ENCODE measurements at places on chromosomes 16 and 17.

- DNase-seq: peak; percentile 9
These were observed 43.4 kb downstream of the SLFN5 start for GRCh38 chr17:35286120-35286781.

DNA sequence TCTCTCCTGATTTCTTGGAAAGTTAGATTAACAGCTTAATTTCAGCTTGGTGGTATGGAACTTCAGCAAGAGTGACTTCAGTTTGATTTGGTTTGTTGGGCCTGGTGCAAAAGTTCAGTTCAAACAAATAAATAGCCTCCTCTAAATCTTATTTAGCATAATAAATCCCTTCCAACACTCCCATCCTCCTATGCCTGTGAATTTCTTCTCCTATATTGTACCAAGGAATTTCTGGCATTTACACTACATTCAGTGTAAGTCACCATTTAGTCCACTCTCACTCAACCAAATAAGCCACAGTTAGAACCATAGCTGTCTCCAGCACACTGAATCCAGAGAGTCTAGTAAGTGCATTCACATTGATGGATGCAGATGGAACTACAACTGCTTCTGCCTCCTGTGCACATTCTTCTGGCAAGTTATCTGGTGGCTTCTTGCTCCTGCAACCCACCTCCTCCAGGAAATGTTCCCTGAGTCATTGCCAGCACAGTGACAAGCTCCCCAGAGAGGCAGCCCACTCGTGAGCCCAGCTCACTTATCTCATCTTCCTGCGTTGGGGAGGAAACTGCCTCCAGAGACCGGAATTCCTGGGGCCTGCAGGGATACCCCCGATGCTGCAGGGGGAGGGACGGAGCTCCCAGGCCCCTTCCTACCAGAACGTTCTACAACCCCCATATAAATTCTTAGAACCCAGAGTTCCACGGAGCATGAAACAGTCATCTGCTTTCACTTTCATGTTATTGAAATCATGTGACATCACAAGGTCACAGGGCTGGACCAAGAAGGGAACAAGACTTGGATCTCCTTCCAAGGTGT, 318.3 kb downstream of the PHKB start:
- DNase-seq: no peak

DNA sequence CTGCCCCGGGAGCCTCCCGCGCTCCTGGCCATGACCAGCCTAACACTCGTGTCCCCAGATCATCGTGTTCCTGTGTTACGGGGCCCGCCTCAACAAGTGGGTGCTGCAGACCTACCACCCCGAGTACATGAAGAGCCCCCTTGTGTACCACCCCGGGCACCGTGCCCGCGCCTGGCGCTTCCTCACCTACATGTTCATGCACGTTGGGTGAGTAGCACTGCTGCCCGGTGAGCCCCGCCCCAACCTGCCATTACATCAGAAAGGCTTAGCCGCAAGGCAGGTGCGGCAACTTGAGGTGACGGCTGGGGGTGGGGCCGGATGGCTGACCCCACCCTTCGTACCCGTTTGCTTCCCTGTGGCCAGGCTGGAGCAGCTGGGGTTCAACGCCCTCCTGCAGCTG, 1.4 kb downstream of the RHBDL1 start:
- DNase-seq: peak; percentile 98

- no peak for DNase-seq
These were observed 100.6 kb upstream of the TOX3 start for GRCh38 chr16:52647588-52647987.

GRCh38 chr16:6081320-6081976, 983.9 kb upstream of the EEF2KMT start:
- DNase-seq: peak; percentile 25

DNA sequence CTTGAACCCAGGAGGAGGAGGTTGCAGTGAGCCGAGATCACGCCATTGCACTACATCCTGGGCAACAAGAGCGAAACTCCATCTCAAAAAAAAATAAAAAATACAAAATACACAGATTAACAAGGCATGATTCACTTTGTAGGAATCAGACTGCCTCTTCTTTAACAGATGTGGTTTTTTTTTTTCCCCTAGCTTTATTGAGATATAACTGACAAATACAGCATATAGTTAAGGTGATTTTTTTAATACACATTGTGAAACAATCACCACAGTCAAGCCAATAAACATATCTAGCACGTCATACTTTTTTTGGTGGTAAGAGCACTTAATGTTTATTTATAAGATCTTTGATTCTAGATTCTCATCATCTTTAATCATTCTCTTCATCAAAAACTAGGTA, 87.8 kb downstream of the SPAG9 start:
- DNase-seq: no peak

DNA sequence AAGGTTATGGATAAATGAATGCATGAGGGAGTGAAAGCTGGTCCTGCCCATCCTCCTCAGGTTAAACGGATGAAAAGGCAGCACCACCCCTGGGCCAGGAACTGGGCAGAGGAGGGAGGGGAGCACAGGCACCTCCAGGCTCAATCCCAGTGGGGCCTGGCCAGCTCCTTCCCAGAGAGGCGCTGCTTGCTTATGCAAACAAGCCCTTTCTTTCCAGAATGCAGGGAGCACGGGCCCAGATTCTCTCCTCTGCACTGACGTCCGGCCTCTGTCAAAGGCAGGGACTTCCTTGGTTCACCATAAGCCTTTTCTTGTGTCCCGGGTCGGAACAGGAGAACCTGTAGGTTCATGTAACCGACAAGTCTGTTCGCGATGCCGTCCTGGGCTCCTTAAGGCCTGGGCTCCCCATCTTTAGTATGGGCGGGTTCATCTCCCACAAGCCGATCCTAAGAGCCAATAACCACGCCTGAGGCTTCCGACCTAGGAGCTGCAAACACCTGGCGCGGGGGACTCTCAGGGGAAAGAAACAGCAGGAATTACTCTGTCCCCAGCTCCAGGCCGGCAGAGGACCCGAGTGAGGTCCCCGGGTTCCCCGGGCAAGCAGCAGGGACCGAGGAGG, 16.3 kb downstream of the ENPP7 start:
- peak; percentile 6 for DNase-seq
